ENCODE measurements at places on chromosomes 5 and 9.

DNA sequence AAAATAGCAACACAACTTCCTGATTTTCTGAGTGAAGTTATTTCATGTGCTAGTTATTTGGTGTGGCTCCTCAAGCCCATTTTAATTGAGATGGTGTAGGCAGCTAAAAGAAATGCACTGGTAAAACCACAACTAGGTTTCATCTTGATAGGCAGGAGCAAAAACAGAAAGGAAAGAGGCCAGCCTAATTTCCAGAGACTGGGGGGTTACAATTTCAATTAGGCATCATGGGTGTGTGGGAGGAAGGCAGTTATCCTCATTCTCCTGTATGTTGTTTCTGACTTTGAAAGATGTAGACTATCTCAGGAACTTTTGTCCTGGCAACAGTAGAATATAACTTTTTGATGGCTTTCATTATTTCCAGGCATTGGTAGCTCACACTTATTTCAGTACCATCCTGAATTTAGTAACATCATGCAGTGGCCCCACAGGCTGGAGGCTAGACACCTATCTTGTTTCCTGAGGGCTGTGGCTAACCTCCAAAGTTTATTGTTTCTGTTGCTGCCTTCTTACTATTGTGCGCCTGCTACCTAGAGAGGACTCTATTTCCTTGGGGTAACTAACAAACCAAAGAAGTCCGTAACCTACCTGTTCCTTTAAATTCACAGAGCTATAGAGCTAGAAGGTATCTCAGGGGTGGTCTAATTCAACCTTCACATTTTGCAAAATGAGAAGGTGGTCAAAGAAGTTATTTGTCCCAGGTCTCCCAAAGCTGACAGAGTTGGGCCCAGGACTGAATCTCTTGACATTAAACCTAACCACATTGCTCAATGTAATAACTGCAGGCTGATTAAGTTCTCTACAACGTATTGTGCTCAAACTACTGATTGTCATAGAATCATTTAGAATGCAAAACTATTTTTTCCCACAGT, 42.4 kb downstream of the FYB1 start:
- no peak for ATAC-seq

DNA sequence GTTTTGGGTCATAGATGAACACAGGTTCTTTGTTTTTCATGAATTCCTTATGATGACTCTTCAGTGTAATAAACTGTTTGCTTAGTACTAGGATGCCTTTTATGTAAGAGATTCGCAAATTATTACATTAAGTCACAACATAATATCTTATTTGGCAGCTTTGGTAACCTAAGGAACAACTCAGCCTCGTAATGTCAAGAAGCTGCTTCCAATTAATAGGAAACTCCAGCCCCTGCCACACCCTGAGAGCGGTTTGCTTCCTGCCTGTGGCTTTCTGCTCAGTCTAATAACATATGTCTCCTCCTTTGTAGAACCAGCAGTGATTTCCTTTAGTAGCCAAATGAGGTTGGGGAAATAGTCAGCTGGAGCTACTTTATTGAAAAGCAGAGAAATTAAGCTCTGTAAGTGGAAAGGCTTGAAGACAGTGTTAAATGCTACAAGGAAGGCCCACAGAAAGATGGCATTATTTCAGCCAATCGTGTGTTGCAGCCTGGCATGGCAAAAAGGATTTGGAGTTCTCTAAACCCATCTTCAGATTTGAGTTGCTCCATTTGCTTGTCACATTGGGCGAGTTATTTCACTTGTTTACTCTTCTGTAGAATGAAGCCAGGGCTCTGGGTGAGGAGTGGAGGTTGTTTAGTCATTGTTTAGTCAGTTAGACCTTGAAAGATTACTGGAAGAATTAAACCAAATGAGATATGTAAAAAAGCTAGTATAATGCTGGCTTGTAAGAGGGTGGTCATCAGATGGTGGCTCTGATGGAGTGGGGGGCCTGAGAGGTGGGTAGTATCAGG, 54.1 kb downstream of the MTAP start:
- peak; percentile 59 for ATAC-seq

DNA sequence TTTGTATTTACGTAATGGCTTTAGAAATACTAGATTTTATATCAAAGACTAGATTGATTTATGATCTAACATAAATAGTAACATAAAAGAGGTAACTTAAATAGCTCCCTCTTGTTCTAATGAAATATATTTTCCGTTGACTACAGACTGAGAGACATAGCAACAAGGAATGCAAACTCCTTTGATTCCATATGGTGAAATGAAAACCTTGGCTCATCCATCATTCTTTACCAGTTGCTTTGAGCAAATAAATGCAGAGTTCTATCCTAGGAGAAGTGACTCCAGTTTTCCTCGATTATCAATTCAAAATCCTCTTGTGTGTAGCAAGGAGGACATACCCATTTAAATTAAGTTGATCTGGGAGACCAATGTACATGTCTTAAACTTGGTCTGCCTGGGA, 18.0 kb upstream of the JAKMIP2 start:
- no peak for ATAC-seq

- peak; percentile 84 for ATAC-seq
These were observed 91.0 kb upstream of the JAK2 start for GRCh38 chr9:4894076-4894475.

- no peak for ATAC-seq
These were observed 187.1 kb downstream of the EDIL3 start for GRCh38 chr5:84197538-84197937.

- ATAC-seq, result no peak
These were observed 87.3 kb downstream of the DCP2 start for GRCh38 chr5:113063927-113064326.

GRCh38 chr5:149069711-149070110, 6.8 kb upstream of the SH3TC2 start:
- no peak for ATAC-seq

DNA sequence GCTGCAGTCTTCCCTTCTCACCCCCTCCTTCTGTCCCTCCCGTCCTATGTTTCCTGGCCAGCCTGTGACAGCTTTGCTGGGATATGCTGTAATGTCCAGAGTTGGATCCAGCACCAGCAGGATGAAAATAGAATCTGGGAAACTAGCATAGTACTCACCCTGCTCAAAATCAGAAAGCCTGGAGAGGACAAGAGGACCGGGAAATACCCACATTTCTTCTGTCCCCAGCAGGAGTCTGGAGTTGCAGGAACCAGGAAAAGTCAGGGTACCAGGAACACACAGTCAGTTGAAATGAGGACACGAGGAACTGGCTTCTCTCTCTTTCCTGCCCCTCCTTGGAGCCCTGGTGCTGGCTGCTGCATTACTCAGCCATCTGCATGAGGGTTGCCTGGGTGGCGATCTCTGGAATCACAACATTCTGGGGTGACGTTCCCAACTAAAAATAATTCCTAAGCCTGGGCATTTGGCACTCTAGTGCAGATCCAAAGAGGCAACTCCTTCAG, 59.6 kb upstream of the NFIL3 start:
- ATAC-seq, result no peak

Measured in esophagus mucosa (tissue), 1 donor.